NCI-H2029 treated with DMSO at 0.1 percent for 48 hours (cell line): ENCODE measurements at places on chromosomes 16 and 17.

DNA sequence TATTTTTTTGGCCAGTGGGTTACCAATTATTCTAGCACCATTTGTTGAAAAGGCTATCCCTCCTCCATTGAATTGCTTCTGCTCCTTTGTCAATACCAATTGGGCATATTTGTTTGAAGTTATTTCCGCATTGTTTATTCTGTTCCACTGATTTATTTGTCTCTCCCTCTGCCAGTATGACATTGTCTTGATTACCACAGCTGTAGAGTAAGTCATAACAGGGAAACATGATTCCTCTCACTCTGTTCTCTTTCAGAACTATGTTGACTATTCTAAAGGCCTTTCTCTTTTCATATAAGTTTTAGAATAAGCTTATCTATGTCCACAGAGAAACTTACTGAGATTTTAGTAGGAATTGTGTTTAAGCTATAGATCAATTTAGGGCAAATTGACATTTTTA lies 94.3 kb downstream of the MAP2K6 start:
- peak; percentile 13 for DNase-seq

DNA sequence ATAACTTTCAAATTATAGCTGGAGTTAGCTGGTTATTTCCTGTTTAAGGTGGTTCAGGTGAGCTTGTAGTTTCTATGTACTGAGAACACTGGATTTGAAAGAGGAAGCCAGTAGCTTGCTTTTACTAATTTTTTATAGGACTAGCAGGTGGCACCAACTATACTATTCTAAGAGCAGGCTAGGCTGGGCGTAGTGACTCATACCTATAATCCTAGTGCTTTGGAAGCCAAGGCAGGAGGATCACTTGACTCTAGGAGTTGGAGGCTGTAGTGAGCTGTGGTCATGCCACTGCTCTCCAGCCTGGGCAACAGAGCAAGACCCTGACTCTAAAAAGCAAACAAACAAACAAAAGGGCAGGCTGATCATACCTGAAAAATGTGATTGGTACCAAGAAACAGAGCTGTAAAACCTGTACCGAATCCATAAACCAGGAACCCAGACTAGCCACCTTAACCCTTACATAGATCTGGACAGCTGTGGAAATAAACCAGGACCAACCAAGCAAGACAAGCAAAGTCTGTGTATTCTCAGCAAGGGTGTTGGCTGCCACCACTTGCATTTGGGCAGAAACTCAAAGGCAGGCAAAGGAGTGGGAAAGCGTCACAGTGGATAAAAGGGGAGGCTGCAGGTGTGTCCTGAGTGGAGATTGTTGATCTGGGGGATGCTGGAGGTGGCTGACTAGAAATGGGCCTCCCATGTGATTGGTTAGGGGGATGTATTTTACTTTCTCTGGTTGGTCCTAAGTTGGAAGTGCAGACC lies 36.3 kb downstream of the SLC47A1 start:
- DNase-seq: no peak

GRCh38 chr17:15269780-15270089 lies 4.6 kb upstream of the PMP22 start:
- no peak for DNase-seq

GRCh38 chr16:83979441-83979840 lies 11.4 kb downstream of the NECAB2 start:
- no peak for DNase-seq

- no peak for DNase-seq
Observed at GRCh38 chr17:18257982-18258355, 569 bp downstream of the FLII start.

DNA sequence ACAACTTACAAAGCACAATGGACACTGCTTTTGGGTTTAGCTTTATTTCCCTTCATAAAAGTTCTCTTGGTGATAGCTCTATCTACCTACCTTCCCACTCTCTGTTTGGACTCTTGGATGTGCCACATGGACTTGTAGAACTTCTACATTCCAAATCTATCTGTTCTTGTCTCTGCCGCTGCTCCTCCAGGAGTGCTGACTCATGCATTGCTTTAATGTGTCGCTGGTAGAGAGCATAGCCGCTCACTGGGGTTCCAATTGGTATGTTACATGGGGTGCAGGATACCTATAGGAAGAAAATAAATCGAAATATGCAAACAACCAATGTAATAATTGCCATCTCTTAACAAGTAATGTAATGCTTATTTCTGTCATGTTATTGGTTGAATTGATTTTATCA lies 92.1 kb downstream of the TTC19 start:
- no peak for DNase-seq

GRCh38 chr16:3171181-3171854 lies 16.7 kb upstream of the OR1F1 start:
- DNase-seq: no peak

DNA sequence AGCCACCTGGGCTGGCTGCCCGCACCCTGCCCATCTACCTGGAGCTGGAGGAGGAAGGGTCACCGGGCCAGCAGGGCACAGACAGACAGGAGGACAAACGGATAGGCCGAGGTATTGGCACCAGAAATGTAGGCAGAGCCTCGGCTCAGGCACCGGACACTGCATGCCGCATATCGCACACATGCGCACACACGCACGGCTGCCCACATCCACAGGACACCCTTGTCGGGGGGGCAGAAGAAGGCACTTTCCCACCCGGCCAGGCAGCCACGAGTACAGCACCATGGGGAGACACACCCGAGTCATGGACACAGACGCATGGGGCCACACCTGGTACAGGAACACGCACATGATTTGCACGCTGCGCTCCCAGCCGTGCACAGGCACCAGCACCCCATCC lies 14.5 kb downstream of the CASKIN1 start:
- no peak for DNase-seq

- DNase-seq: no peak
Observed at GRCh38 chr17:35514564-35514963, 22.9 kb downstream of the SLFN12L start.

- DNase-seq: no peak
Observed at GRCh38 chr16:30519120-30520049, 7.0 kb downstream of the ZNF768 start.

GRCh38 chr16:88784074-88784855 lies 755 bp downstream of the PIEZO1 start:
- no peak for DNase-seq

GRCh38 chr17:29112771-29113295 lies 67.4 kb downstream of the MYO18A start:
- no peak for DNase-seq

GRCh38 chr17:60506312-60506711 lies 19.7 kb downstream of the APPBP2 start:
- no peak for DNase-seq

GRCh38 chr17:78622491-78623265 lies 45.5 kb upstream of the DNAH17 start:
- DNase-seq: no peak

DNA sequence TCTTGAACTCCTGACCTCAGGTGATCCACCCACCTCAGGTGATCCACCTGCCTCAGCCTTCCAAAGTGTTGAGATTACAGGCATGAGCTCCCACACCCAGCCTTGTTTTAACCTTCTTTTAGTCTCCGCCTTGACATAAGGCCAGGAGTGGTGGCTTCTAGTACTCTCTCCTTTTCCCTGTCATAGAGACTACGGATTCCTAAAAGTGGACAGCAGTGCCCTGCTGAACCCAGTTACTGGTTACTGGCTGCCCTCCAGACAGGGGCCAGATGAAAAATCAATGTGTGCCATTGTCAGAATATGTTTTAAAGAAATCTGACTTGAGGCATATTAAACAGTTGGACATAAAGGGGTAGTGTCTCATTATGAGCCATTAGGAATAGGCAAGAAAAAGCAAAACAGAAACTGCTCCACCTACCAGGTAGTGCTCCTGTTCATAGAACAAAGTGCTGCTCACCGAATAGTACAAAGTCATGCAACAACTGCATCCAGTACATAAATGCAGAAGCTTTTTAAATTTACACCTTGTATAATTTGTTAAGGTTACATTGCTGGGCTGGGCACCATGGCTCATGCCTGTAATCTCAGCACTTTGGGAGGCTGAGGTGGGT lies 32.1 kb downstream of the TRIM25 start:
- no peak for DNase-seq

DNA sequence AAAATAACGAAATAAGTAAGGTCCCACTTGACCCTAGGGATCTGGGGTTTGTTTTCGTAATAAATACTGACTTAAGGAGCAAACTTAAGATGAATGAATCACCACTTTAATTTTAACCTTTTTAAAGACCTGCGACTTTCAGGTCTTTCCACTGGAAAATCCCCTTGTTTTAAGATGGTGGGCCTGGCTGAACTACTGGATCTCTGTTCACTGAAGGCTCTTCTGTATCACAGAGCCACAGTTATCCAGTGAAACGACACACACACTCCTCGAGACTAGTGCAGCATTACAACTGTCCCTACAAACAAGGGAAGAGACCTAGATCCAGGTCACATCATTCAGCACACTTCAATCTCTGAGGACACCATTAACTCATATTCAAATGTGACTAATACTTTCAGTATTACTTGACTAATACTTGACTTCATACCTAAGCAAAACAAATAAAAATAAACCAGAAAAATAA lies 299.0 kb downstream of the CEP112 start:
- no peak for DNase-seq
